ENCODE measurements at places on chromosomes 13 and 19. TPM values are rescaled to one million over a fixed set of nuclear protein-coding genes. Genes with fewer than 3 reads are reported as not detected.

DNA sequence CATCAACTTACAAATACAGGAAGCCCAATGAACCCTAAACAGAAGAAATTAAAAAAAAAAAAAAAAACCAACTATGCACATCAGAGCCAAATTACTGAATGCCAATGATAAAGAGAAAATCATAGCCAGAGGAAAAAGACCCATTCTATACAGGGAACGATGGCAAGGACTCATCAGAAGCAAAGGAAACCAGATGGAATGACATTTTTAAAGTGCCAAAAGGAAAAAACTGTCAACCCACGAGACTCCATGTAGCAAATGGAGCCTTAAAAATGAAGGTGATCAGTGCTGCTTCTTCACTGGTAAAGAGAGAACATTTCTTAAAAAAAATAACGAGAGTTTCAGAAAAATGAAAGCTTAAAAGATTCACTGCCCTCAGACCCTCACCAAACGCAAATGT is 18.3 kb downstream of the PCID2 start:
- DNase-seq, result no peak

DNA sequence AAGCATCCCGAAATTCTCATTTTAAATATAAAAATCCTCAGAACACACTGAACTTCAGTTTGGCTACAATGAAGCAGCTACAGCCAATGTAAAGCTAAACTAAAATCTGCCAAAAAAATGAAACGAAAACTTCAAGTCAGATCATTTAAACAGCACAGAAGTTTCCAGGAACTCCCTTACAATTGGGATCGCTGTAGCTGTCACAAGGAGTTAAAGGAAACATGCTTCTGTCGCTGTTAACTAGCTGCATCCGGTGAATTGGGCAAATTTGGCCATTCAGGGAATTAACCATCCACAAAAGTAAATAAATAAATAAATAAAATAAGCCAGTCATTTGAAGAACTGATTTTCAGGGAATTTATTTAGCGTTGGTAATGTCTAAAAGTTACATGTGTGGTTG is 77.0 kb upstream of the PEG3 start:
- DNase-seq, result no peak

GRCh38 chr13:24893863-24894262 is 129.9 kb downstream of the RNF17 start:
- no peak for DNase-seq

- DNase-seq, result no peak
Observed at GRCh38 chr19:55068950-55069864, 6.3 kb upstream of the RDH13 start.

DNA sequence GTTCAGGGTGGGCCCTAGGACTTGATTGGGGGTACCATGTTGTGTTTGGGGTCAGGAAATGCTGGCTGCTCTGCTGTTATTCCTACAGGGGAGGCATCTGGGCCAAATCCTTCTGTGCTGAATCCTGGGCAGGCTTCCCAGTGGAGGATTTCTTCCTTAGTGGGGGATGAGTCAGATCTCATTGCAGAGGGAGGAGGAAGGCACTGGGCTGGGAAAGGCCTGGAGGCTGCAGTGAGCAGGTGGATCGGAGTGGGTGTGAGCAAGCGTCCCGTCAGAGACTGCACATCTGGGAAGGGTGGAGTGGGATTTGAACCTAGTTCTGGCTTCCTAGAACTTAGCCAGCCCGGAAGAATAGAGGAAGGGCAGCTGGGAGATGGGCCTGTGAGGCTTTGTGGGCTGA is 11.5 kb downstream of the CCDC124 start:
- no peak for DNase-seq

- DNase-seq, result no peak
Observed at GRCh38 chr13:30753030-30753616, 17.8 kb downstream of the ALOX5AP start.

GRCh38 chr13:67087527-67087926 is 142.6 kb downstream of the PCDH9 start:
- no peak for DNase-seq

- no peak for DNase-seq
Observed at GRCh38 chr13:107124730-107125129, 556.8 kb upstream of the ARGLU1 start.

- no peak for DNase-seq
Observed at GRCh38 chr13:59000770-59001169, 1163.0 kb downstream of the DIAPH3 start.

DNA sequence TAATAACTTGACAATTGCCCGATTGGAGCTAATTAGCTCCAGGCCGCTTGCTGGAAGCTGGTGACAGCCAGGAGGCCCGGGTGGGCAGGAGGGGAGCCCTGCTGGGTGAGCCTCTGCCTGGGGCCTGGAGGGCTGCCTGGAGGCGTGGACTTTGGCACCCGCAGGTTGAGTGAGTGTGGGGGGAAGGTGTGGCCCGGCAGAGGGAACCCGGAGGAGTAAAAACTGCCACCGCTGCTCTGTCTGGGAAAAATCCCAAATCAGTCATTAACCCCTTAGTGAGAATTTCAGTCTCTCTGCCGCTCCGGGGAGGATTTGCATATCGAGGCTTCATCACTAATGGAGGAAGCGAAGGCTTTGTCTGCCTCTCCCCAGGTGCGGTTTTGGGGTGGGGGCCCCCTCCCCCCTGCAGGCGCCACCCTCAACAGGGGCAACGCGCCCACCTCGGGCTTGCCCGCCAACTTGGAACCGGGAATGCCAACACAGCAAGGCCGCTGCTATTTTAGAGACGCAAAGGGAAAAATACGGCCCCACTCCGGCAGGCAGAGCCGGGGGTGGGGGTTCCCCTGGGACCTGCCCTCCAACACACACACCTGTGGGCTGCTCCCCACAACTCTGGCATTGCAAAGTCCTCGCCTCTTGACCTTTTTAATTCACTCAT is 6.2 kb downstream of the EFNA2 start:
- DNase-seq, result no peak

The PNMA8C gene
- 0.70 TPM for polyA plus RNA-seq

The RNF17 gene
- 0.22 TPM for polyA plus RNA-seq

The HNRNPM gene
- polyA plus RNA-seq, result 472 TPM

The INAFM1 gene
- polyA plus RNA-seq, result 6.5 TPM
